ENCODE measurements at places on chromosomes 2 and 18.

DNA sequence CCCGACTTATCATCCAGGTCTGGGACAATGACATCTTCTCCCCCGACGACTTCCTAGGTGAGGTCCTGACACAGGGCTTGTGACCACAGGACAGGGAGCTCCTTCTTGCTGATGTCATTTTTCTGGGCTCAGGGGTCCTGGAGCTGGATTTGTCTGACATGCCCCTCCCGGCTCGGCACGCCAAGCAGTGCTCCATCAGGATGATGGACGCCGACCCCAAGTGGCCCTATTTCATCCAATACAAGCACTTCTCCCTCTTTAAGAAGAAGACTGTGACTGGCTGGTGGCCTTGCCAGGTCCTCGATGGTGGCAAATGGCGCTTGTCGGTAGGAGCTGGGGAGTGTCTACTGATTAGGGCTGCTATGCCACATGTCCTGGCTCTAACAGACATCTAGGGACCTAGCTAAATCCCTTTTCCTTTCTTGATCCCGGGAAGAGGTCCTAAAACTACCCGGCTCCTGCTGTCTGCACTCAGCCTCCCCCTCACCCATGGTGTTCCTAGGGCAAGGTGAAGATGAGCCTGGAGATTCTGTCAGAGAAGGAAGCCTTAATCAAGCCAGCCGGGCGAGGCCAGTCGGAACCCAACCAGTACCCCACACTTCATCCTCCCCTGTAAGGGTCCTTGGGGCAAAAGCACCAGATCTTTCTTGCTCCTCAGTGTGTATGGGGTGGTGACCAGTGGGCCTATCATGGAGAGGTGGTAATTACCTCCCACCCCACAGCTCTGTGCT lies 36.7 kb downstream of the LMAN2L start:
- no peak for DNase-seq

GRCh38 chr18:68035774-68036522 lies 519.4 kb upstream of the DSEL start:
- no peak for DNase-seq

DNA sequence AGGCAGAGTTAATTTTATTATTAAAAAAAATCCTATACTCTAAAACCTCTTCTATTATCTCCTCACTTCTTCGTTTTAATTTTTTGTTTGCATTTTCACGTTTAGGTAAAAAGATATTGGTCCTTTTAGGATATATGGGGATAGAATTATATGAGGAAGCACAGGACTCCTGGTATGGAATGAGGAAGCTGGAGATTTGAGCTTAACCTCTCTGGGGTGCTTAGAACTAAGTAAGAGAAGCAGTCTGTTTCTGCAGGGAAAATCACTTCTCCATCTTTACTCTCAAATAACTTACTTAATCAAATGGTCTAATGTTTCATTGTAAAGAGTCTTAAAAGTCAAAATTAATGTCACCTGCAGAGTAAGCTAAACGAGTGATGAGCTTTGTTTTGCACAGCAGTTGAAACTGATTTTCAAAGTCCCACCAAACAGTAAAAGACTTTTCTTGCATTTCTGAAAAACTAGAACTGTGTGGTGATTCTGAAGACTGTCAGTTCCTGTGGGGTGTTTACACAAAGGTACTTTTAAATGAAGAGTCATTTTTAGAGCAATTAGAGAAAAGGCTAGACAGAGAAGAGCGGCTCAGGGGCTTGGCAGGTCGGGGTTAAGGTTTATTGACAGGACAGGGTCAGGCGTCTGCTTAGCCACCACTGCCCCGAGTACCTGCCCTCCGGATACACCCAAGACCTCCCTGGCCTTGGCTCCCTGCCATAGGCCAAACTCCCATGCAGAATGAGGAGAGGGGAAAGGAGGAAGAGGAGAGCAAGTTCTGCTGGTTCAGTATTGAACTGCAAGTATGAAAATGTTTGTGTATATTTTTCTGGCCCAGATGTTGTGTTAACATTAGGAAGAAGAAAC lies 21.6 kb downstream of the METAP1D start:
- DNase-seq: no peak

DNA sequence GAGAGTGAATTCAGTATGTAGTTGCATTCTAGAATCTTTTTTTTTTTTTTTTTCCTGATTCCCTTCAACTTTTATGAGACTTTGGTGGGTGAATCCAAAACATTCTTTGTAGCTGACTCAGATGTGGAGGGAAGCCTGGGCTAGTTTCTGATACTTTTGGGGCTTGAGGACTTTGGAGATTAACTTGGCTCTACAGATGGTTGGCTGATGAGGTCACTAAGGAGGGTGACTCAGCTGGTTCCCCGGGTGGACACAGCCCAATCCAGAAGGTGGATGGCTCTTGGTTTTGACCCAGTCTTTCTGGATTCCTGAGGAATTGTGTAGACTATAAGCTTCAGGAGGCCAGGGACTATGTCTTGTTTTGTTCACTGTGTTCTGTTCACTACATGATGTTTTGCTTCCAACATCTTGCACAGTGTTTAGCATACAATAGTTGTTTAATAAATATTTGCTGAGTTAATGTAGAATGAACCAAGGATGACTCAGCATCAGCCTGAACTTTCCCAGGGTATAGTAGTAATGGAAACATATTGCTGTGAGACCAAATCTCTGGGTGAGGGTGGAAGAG lies 30.5 kb downstream of the LAMA3 start:
- DNase-seq: no peak

GRCh38 chr18:44181951-44182747 lies 498.5 kb upstream of the SETBP1 start:
- no peak for DNase-seq
